M059J (cell line): ENCODE measurements at places on chromosomes 6 and 20.
A peak's percentile ranks its signal among the peaks of the same experiment; 100 is the strongest.

- DNase-seq = no peak
Measured at GRCh38 chr6:34189806-34190503, 44.1 kb upstream of the GRM4 start.

DNA sequence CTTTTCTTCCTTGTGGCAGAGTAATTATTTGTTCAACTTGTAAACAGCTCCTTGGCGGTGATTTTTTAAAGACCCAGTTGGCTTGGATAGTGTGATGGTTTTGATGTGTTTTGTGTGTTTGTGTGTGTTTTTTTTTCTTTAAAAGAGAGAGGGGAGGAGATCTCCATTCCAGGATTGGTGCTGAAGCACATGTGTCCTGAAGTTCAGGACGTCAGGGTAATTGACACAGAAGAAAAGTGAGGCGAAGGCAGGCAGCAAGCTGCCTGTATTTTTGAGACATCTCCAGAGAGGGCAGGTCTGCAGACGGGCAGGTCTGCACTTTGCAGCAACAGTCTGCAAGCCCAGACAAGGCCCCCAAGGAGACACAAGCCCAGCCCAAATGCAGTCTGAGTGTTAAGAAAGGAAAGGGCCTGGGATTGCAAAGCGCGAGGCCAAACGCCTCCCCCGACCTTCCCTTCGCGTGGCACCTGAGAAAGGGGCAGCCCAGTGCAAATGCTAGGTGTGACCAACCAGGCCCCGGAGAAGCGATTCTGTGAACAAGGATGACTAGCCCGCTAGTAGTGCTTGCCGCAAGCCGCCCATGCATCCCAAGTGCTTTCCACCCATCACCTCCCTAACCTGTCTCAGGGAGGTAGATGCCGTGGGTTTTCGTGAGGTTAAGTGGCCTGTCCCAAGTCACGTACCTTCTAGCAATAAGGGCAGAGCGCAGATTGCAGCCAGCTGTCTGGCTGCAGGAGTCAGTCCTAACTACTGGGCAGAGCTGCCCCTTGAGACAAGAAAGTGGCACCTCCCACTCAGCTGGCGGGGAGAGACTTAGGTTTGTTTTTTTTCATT lies 230.5 kb downstream of the ZMYND8 start:
- peak; percentile 80 for DNase-seq

DNA sequence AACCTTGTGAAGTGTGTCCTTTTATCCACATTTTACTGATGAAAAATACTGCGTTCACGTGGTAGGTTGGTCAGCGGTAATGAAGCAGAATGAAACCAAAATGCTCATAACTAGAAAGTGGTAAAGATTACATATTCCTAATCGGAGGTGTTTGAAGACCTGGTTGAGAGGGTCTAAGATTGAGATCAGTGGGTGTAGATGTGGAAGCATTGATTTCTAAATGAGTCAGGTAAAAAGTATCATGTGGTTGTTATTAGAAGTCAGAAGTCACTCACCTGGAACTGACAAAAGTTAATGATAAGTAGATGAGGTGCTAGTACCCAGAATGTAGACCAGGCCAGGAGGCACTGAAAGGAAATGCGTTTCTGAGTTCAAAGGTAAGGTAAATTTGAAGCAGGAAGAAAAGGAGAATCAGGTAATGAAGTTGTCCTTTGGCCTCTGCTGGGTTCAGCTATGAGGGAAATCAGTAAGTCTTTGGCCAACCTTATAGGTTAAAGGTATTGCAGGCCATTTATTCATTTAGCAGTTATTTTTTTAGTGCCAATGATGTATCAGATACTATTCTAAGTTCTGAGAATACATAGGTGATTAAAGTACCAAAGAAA lies 31.2 kb downstream of the FAM83B start:
- DNase-seq = no peak

- DNase-seq = no peak
Measured at GRCh38 chr6:82863781-82864180, 201.9 kb downstream of the UBE3D start.
